ENCODE measurements at places on chromosomes 3 and 15.
A peak's percentile ranks its signal among the peaks of the same experiment; 100 is the strongest.

GRCh38 chr15:38809621-38810020 lies 245.0 kb upstream of the RASGRP1 start:
- DNase-seq: no peak

GRCh38 chr3:193451902-193452301 lies 73.3 kb upstream of the ATP13A5 start:
- DNase-seq: no peak

DNA sequence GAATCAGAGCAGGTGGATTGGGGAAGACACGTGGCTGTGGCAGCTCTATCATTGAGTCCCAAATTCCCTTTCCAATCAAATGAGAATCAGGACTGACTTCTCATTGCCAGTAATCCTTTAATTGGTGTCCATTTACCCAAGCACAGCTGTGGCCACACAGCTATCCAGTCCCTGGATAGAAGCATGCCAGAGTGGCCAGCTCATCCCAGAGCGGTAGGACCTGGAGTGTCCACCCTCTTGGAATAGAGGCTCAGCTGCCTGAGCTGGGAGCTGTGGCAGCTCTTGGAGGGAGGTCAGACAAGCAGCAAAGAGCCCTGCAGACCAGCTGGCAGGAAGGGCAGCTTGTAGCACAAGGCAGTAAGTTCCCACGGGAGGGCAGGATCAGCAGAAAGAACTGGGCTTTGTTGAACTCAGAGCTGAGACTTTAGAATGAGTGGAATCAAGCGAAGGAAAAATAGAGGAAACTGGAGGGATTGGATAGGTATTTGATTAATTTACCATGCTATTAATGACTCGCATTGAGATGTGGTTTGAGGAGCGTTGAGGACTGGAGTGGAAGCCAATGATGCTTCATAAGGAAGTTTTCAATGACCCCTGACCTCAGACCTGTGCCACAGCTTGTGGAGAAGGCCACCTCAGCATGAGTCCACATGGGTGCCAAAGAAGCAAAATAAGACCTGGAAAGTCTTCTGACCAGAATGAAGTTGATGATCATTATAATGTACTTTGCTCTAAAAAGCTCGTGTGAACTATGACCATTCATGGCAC lies 6.9 kb upstream of the ALPK3 start:
- DNase-seq: no peak

- DNase-seq: no peak
Measured at GRCh38 chr15:81752546-81752942, 293.3 kb downstream of the MEX3B start.

DNA sequence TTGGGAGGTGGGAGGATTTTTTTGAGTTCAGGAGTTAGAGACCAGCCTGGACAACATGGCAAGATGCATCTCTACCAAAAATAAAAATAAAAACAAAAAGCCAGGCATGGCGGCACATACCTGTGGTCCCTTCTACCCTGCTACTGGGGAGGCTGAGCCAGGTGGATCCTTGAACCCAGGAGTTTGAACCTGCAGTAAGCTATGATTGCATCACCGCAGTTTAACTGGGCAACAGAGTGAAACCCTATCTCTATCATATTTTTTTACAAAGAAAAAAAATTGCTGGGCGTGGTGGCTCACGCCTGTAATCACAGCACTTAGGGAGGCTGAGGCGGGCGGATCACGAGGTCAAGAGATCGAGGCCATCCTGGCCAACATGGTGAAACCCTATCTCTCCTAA lies 35.8 kb upstream of the RPN1 start:
- DNase-seq: no peak

DNA sequence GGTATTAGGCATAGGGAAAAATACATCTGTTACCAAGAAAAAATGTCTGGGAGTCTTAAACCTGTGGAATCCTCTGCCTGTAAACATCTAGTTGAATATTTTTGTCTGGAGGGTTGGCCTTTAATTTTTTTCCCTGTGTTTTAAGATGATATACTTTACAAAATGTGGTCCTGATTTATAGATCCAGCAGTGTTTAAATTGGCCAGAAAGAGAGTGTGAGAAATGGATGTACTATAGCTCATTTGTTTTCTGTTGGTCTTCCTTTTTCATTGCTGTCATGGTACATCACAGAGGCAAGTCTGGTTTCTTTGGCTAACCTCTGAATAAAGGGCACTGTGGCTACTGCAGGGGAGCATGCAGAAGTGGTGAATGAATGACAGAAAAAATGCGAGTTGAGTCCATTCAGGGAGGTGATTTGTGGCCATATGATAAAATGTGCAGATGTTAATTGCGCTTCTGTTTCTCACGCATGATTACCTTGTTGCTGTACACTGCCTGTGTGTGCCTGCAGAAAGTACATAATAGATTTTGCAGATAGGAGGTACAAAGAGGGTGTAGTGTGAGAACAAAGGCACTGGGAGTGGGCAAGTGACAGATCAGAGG lies 150.0 kb downstream of the NFKBIZ start:
- DNase-seq: no peak

- DNase-seq: peak; percentile 13
Measured at GRCh38 chr3:58630076-58630709, 36.4 kb downstream of the FAM3D start.

DNA sequence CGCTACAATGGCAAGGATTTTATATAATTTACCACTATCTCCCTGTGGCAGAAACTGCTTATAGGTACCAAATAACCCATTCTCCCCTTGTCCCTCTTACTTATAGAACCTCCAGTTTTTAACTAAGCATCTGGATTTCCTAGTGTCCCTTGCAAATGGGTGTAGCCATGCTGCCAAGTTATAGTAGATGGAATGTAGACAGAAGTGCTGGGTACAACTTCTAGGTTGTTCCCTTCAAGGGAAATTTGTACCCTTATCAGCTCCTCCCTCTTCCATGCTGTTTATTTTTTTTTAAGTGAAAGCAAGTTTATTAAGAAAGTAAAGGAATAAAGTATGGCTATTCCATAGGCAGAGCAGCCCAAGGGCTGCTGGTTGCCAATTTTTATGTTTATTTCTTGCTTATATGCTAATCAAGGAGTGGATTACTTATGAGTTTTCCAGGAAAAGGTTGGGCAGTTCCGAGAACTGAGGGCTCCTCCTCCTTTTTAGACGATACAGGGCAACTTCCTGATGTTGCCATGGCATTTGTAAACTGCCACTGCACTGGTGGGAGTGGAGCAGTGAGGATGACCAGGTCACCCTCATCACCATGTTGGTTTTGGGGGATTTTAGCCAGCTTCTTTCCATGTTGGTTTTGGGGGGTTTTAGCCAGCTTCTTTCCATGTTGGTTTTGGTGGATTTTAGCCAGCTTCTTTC lies 40.1 kb upstream of the TM4SF19 start:
- DNase-seq: no peak

GRCh38 chr3:40299721-40300335 lies 9.7 kb upstream of the EIF1B start:
- DNase-seq: no peak

GRCh38 chr3:55013145-55013925 lies 85.5 kb upstream of the LRTM1 start:
- DNase-seq: no peak

Data from stimulated activated CD8-positive, alpha-beta memory T cell treated with anti-CD3 and anti-CD28 coated beads, Interleukin-15, amount 100 ng/mL, for 4 hours (primary cell).